DMS153 (cell line): ENCODE measurements at places on chromosomes 13 and 19.
A peak's percentile ranks its signal among the peaks of the same experiment; 100 is the strongest.

DNA sequence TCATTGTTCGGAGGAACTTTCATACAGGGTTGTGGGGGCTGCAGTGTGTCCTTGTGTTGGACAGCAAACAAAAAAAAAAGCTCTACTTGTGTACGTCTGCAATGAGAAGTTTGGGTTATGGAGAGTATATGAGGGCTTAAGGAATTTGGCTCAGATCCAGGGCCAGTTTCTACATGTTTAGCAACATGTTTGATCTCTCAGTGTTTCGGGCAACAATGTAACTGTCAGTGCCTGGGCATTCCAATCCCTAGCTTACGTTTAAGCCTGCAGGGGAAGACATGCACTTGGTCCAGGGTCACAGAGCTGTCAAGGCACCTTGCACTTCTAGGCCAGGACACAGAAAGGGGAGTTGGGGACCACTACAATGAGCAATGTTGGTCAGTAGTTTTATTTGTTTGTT, 13.9 kb downstream of the ZNF543 start:
- no peak for DNase-seq

- DNase-seq, result no peak
Observed at GRCh38 chr13:106381091-106381490, 154.4 kb downstream of the EFNB2 start.

DNA sequence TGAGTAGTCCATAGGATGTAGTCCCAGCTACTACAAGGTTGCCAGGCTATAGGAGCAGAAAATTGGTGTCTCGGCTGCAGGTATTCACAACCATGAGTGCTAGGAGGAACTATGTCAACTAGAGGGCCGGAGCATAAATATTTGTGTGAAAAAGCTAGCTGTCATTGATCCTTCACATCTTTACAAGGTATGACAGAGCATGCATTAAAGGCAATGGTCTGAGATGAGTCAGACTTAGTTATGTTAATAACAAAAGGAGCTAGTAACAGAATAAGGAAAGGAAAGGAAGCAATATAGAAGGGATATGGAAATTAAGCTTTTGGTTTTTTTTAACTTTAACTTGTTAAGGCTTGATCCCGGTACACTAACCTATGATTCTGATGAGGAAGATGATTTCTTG, 40.9 kb upstream of the PSG9 start:
- DNase-seq, result no peak

DNA sequence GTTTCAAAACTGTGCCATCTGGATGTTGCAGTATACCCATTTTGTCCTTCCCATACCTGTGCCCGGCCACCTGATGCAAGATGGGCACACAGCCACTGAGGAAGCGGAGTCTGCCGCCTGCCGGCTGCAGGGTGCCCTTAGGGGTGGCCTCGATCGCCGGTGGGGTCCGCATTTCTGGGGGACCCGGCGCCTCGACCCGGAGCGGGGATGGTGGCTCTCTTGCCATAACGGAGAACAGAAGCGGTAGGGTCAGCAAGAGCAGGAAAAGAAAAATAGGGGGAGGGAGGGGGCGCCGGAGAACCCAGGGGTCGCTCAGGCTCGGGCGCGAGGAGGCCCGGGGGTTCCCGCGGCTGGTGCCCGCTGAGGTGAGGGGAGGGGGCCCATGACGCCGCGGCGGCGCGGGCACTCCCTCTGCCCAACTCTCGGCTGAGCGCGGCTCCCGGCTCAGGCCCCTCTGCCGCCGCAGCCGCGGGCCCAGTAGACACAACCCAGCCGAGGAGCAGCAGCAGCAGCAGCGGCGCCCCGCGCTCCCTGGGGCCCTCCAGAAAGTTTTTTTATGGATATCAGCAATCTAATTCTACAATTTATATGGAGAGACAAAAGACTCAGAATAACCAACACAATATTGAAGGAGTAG, 13.8 kb upstream of the CYP4F2 start:
- no peak for DNase-seq

DNA sequence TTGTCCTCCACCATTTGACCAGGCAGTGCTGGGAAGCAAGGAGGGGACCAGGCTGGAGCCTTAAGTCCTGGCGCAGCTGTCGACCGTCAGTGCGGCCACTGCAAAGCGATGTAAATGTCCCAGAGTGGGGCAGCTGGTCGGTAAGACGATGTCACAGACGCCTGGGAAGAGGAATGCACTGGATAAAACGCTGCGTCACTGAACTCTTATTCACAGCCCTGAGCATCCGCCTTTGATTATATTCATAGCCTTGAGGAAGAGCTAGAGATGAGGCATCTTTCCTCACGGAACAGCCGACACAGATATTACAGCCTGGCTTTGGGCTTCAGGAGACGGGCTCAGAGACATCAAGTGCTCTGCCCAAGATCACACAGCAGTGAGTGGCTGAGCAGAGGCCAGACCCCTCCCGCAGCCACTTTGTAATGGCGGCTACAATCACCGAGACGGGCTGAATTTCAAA, 17.6 kb upstream of the TUBGCP3 start:
- no peak for DNase-seq

DNA sequence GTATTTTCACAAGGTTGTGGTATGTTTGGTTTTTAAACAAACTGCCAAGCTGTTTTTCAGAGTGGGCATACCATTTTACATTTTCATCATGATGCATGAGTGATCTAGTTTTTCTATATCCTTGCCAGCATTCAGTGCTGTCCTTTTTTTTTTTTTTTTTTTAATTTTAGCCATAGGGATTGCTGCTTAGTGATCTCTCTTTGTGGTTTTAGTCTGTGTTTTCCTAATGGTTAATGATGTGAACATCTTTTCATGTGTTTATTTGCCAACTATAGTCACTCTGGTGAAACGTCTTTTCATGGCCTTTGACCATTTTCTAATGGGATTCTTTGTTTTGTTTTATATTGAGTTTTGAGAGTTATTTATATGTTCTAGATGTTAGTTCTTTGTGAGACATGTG, 59.7 kb downstream of the SHISA2 start:
- no peak for DNase-seq

DNA sequence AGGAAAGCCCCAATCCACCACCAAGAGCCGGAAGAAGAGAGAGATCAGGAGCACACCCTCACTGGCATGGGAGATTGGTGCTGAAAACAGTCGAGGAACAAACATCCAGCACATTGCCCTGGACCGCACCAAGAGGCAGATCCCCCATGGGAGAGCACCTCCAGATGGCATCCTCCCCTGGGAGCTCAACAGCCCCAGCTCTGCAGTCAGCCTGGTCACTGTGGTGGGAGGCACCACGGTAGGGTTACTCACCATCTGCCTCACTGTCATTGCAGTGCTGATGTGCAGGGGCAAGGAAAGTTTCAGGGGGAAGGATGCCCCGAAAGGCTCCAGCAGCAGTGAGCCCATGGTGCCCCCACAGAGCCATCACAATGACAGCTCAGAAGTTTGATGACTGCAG, 110.2 kb downstream of the STOML3 start:
- no peak for DNase-seq

- peak; percentile 68 for DNase-seq
Observed at GRCh38 chr13:78137404-78138142, 218.9 kb upstream of the EDNRB start.

DNA sequence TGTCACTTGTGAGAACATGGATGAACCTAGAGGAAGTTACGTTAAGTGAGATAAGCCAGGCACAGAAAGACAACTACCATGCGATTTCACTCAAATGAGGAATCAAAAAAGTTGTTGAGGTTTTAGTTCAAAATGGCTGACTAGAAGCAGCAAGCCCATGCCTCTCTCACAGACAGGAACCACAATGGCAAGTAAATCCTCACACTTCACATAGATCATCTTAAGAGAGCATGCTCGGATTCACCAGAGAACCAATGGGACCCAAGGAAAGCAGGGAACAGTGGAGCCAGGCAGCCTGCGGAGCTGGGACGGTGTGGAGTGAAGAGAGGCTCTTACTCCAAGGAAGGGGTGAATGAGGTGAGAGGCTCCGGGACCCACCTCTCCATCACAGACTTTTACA, 581.0 kb downstream of the UQCRFS1 start:
- DNase-seq, result no peak

DNA sequence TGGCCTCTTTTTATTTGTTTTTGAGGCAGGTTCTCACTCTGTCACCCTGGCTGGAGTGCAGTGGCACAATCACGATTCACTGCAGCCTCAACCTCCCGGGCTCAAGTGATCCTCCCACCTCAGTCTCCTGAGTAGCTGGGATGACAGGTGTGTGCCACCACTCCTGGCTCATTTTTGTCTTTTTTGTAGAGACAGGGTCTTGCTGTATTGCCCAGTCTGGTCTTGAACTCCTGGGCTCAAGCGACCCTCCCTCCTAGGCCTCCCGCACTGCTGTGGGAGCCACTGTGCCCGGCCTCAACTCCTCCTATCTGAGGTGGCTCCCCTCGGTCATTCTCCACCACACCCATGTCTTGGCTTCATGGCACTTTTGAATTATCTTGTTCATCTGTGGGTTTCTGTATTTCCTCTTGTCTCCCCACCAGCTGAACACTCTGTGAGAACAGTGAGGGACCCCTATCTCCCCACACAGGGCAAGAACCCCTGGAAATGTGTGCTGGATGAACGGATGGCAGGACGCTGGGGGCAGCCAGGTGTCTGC, 7.9 kb downstream of the CKM start:
- DNase-seq, result no peak

DNA sequence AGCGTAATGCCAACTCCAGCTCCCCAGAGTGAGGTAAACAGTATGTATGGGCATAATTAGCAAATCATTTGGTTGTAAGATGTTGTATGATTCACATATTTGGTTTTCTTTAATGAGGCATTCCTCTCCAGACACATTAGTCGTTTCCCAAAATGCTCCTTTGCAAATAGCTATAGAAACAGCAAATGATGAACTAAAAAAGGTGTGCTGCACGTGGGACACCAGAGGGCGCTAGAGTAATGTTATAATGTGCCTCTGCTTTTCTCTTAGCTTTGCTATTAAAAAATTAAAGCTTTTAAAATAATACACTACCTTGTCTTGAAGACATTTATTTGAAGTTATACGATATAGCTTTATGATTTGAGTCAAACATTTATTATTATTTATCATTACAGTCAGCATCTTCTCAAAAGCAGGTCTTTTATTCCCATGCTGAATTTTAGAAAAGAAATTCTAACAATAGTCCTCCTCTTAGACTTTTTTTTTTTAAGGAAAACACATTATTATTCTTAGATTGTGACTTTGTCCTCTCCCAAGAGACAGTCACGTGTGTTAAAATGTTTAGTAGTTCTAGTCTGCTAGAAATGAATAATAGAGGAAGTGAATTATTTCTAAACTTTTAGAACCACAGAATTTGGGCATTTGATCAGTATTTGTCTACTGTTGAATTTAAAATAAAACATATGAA, 121.6 kb upstream of the FRY start:
- peak; percentile 66 for DNase-seq

DNA sequence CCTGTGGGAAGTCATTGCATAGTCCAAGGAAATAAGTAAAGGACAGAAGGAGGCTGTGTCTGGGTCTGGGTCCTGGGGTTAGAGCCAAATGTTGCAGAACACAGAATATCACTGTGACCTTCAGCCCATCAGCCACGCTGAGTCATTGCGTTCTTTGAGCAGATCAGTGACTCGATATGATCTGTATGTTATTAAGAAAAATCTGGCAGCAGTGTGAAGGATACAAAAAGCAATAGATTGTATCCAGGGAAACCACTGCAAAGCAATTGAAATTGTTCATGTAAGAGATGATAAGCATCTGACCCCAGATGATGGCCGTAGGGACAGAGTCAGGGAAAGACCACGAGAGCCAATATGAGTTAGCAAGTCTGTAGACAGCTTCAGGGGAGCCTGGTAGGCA, 1575.1 kb upstream of the SLC10A2 start:
- DNase-seq, result no peak
